ENCODE measurements at places on chromosomes 7 and 10.
A peak's percentile ranks its signal among the peaks of the same experiment; 100 is the strongest.

DNA sequence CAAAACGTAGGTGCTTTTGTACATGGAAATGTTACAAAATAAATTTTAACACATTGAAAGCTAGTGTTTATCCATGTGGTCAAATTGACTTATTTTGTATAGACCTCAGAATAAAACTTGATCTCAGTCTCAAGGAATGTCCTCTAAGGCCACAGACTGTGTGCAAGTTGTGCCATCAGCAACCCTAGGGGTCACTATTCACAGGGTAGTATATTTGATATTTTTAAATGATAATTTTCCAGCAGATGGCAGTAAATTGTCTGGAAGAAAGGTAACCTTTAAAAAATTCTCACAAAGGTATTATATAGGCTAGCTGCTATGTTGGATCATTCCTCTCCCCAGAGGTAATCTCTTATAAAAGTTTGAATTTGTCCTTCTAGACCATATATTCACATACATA lies 12.9 kb upstream of the SNX10 start:
- peak; percentile 52 for DNase-seq

GRCh38 chr10:18268005-18268404 lies 127.8 kb downstream of the CACNB2 start:
- no peak for DNase-seq

GRCh38 chr7:137001041-137001440 lies 132.6 kb downstream of the CHRM2 start:
- no peak for DNase-seq

GRCh38 chr10:76961841-76962240 lies 675.8 kb downstream of the KCNMA1 start:
- DNase-seq, result no peak

DNA sequence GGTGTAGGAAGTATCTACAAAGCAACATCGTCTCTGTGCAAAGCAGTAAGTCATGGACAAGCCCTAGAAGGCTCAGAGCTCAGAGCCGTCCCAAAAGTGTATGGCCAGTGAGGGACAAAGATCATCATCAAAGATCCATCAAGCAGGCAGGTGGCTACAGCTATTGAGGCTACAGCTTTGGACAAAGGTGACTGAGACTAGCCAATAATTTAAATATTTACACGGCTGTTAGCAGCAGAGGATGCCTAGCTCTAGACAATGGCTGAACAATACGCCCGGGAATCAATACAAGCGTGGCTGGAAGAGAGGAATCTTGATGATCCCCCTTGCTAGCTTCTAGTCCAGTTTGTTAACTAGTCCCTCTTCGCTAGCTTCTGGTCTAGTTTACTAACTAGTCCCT lies 17.9 kb downstream of the NMT2 start:
- DNase-seq, result no peak

- DNase-seq, result peak; percentile 84
Observed at GRCh38 chr10:35913628-35914027, 271.5 kb upstream of the FZD8 start.

DNA sequence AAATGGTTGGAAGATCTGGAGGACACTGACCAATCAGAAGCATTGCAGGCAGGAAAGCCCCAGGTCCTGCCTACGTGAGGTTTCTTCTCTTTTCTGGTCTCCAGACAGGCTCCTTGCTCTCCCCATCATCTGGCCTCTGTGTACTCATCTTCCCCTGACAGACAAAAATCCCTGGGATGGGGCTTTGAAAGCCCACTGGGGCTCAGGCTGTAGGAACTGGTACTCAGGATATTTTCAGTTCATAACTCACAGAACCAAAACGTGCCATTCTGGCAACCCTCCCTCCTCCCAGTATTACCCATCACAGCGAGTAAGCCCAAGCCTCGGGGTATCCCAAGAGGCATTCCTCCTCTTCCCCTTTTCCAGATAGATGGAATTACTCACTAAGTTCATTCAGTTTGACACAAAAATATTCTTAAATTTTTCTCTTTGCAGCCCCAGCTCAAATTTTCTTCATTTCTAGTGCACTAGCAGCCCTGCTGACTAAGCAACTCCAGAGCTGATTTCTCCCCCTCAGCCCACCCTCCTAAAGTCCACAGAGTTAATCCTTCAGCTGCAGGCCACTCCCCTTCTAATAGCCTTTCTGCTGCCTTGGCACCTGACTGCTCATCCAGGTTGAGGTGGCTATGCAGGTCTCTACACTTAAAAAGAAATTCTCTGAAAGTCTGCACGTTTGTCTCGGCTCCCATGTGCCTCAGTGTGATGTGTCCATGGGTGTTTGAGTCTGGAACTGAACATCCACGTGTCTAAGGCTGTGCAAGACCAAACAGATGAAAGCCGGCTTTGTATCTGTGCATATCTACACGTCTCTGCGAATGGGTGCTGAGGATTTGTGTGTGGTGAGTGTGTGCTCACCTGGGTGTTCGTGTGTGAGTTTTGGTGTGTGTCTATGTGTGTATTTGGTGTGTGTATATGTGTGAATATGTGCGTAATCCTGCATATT lies 331.4 kb downstream of the CCSER2 start:
- DNase-seq, result no peak

GRCh38 chr10:11018855-11019631 lies 1.4 kb downstream of the CELF2 start:
- peak; percentile 25 for DNase-seq

- no peak for DNase-seq
Observed at GRCh38 chr7:143005632-143006260, 21.2 kb downstream of the OR9A2 start.

- peak; percentile 82 for DNase-seq
Observed at GRCh38 chr10:104254493-104255310, at the start of gene GSTO1. GSTO1 (plus strand) TSS chr10:104254892; CDS start chr10:104254929, 37 bp downstream.

DNA sequence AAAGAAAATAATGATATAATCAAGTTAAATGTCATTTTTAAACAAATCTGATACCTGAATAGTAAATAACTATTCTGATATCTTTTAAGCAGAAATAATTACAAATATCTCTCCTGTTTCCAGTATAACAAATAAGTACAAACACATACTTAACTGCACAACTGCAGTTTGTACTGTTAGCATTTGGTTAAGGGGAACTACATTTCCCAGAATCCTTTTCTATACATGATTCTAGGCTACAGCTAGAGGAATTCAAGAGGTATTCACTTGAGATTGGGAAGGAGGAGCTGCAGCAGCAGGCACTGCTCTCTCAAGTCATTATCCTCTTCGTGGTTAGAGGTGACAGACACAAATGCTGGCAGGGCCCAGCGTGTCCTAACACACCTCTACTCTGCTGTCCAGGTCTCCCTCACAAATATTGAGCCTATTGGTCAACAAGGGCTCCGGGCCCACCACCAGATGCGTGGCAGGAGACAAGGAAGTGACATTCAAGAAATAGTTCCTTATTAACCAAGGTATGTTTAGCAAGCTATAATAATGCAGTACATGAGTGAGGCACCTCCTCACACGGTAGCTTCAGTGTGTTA lies 255.1 kb upstream of the MKLN1 start:
- peak; percentile 56 for DNase-seq

- DNase-seq, result no peak
Observed at GRCh38 chr10:80502621-80503583, 34.8 kb upstream of the SH2D4B start.

DNA sequence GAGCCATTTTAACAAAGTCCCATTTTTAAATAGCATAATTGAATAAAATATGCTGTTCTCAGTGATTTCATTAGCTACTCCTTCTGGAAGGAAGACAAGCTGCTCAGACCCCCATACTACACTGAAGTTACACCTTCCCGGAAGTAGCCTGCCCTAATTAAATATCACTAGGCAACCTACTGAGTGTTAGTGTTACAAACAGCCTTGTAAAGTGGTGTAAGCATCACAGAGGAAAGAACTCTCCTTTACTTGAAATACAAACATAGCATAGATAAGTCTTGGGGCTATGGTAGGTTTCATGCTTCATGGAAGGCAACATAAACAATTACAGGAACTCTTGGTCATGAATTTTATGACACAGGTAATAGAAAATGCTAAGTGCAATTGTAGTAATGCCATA lies 43.4 kb upstream of the PTN start:
- DNase-seq, result no peak

DNA sequence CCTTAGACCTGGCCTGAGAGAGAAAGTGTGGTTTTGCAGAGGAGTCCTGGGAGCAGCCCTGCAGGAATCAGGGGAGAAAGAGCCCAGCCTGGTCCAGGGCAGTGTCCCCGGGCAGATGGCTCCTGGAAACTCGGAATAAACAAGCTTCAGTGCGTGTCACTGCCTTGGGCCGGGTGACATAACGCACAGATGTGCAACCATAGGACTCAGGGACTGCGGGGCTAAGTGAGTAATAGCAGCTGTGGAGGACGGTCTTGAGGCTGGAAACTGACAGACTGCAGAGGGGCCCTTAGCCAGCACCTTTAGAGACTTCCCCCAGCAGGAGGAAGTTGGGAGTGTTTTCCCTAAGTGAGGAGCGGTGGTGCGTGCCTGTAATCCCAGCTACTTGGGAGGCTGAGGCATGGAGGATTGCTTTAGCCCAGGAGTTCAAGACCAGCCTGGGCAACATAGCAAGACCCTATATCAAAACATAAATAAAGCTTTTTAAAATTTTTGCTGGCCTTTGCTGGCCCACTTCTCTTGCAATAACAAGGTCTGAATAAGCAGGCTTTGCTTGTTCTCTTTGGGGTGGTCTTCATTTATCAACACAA lies 5.3 kb upstream of the CLIP2 start:
- DNase-seq, result no peak

GRCh38 chr7:146636033-146636356 lies 519.4 kb downstream of the CNTNAP2 start:
- DNase-seq, result no peak

DNA sequence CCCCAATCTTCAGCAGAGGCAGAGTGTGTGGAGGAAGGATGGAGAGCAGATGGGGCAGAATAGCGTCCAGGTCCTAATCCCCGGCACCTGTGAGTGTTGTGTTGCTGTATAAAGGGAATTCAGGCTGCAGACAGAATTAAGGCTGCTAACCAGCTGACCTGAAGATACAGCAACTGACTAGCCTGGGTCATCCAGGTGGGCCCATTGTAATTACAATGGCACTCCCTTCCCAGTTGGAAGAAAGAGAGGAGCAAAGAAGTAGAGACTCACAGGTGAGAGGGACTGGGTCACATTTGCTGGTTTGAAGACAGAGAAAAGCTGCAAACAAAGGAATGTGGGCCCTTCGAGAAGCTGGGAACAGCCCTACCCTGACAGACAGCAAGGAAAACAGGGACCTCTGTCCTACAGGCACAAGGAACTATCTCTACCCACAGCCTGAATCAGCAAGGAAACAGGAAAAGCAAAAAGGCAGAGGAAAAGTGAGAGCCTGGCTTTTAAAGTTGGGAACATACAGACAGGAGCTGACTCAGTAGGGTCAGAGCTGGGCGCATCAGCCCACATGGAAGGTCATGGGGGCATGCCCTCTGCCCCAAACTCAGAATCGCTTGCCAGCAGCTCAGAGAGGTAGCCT lies 11.6 kb upstream of the TMEM72 start:
- no peak for DNase-seq

Measured in GM23248 (cell line).